ENCODE measurements at places on chromosomes 2 and 18. TPM values are rescaled to one million over a fixed set of nuclear protein-coding genes. Genes with fewer than 3 reads are reported as not detected.

OTOF gene
- not detected for total RNA-seq

NEB gene
- 0.54 TPM for total RNA-seq

DNA sequence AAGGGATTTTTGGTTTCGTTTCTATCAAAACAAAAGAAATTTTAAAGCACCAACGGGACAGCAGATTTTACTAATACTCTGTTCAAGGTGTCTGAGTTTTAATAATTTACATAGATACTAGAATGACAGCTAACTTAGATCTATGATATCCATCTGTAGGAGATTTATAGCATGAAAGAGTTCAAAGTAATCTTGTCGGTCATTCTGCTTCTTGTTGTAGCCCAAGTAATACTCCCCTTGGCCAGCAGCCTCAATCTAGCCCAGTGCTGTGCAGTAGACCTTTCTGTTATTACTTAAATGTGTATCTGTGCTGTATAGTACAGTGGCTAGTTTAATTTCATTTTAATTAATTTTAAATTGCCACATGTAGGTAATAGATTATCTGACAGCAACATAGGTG lies 44.7 kb downstream of the ANKRD12 start:
- no peak for DNase-seq

GRCh38 chr2:111707700-111708099 lies 176.3 kb downstream of the ANAPC1 start:
- no peak for DNase-seq

DNA sequence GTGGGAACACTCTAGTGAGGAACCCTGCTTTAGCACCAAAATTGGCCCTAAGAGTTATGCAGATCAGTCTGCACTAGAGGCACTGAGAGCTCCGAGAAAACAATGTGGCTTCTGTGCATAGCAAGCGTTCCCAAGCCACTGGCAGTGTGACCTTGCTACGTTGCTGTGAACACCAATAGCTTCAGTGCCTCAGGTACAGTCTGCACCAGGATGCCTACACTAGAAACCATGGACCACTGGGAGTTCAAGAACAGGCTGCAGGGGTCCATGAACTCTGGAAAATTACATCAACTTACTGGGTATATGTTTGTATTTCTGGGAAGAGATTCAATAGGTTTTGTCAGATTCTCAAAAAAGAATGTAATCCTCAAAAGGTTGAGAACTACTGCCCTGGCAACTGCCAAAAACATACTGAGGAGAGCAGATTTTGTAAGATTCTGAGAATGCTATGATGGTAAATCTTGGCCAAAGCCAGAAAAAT lies 18.3 kb upstream of the SP3 start:
- no peak for DNase-seq

DNA sequence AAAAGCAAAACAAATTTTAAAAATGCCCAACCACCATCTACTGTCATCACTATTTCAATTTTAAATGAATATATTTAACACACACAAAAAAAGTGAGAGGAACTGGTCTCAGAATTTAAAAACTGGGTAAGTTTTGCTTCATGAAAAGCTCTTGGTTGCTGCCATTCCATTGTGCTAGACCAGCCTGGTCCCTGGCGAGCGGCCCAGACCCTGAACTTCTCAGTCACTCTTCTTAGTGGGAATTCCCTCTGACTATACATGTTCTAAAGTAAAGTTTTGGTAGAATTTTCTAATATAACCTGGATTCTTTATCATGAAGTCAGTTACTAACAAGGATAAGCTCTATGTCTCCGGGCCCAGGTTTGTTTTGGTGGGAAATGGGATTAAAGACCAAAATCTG lies 34.8 kb upstream of the TMEM177 start:
- no peak for DNase-seq

DNA sequence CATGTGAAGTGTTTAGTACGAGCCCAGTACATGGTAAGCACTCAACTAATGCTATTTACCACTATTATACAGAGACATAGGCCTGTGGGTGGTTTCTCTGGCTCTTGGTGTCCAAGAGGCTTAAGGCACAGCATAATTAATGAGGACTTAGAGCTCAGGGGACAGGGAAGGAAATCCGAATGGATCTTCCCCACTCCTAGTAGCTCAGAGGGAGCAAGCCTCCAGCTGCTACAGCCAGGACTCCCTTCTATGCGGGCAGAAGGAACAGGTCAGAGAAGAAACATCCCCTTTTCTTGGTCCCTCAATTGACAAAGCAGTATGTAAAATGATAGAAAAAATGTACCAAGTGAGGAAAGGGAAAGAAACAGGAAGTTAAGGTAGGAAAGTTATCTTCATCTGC lies 261.3 kb upstream of the STON1 start:
- no peak for DNase-seq

DNA sequence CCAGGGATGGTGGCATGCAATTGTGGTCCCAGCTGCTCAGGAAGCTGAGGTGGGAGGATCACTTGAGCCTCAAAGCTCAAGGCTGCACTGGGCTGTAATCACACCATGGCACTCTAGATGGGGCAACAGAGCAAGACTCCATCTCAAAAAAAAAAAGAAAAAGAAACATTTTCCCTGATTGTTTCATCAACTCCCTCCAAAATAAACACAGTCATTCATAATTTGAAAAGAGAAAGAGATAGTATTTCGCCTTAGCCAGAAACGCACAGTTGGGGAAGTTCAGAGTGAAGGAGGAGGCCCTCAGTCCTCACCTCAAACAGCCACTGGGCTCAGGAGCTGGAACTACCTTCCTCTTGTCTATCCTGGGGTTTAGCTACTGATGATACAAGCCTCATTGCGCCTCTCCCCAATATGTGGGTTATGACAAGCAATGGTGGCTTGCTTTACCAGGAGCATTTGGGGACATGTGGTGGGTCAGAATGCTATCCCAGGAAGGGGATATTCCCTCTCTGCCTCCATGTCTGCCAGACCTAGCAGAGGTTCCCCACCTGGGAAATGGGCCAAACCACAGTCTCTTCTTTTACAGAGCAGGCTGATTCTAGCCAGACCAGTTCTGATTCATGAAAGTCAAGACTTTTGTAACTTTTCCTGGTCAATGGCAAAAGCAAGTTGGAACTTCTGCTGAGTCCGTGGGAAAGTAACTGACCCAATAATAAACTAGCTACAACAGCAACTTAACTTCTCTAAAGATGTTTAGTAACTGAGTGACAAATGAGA lies 22.2 kb upstream of the TMEM87B start:
- DNase-seq = no peak

DNA sequence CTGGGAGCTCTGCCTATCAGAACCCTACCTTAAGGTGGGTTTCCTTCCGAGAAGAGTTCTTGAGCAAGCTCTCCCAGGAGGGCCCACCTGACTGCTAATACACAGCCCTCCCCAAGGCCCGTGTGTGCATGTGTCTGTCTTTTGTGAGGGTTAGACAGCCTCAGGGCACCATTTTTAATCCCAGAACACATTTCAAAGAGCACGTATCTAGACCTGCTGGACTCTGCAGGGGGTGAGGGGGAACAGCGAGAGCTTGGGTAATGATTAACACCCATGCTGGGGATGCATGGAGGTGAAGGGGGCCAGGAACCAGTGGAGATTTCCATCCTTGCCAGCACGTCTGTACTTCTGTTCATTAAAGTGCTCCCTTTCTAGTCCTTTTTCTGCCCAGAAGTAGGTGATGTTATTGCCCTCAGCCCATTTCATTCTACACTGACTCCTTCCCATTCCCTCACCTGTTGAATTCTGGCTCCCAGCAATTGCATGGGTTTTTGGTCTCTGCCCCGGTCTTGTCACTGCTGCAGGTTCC lies 6.5 kb downstream of the TMEM37 start:
- DNase-seq = no peak
